ENCODE measurements at places on chromosomes 7 and 10.

- peaks cover 4% of the 10 kb centered on the region for H3K27me3 ChIP-seq
- H3K27ac ChIP-seq: no peak overlapping the region
- DNase-seq: peak; percentile 57
- H3K4me1 ChIP-seq: no peaks in the 10 kb centered on the region
Measured at GRCh38 chr10:50063100-50063499, 4.7 kb upstream of the WASHC2A start.

- H3K4me3 ChIP-seq: no peak overlapping the region
- no peaks in the 10 kb centered on the region for H3K27me3 ChIP-seq
- H3K36me3 ChIP-seq: no peaks in the 10 kb centered on the region
- DNase-seq: no peak
- H3K27ac ChIP-seq: no peak overlapping the region
- no peaks in the 10 kb centered on the region for H3K4me1 ChIP-seq
Measured at GRCh38 chr10:25261110-25261509, 86.3 kb downstream of the GPR158 start.

GRCh38 chr10:93255546-93255945, 181.9 kb downstream of the CYP26A1 start:
- no peak overlapping the region for H3K4me3 ChIP-seq
- H3K36me3 ChIP-seq: no peaks in the 10 kb centered on the region
- H3K27ac ChIP-seq: no peak overlapping the region
- no peak for DNase-seq

- no peak for DNase-seq
- no peaks in the 10 kb centered on the region for H3K36me3 ChIP-seq
- no peaks in the 10 kb centered on the region for H3K27me3 ChIP-seq
- H3K27ac ChIP-seq: no peak overlapping the region
- H3K4me1 ChIP-seq: no peaks in the 10 kb centered on the region
Measured at GRCh38 chr7:88915615-88916014, 120.1 kb upstream of the TEX47 start.

- DNase-seq: peak; percentile 38
- H3K4me3 ChIP-seq: peak overlapping the region; percentile 92
- H3K36me3 ChIP-seq: no peaks in the 10 kb centered on the region
- peaks cover 33% of the 10 kb centered on the region for H3K4me1 ChIP-seq
Measured at GRCh38 chr10:119651514-119652360, 557 bp downstream of the BAG3 start.

GRCh38 chr7:45882465-45882810, 5.8 kb upstream of the IGFBP1 start:
- H3K36me3 ChIP-seq: 0 out of 2 replicates have a peak, but pooled peaks cover 3% of the 10 kb centered on the region
- no peak overlapping the region for H3K27ac ChIP-seq
- peaks cover 14% of the 10 kb centered on the region for H3K27me3 ChIP-seq
- DNase-seq: no peak
- no peaks in the 10 kb centered on the region for H3K4me1 ChIP-seq

- H3K36me3 ChIP-seq: no peaks in the 10 kb centered on the region
- no peaks in the 10 kb centered on the region for H3K27me3 ChIP-seq
- H3K4me1 ChIP-seq: no peaks in the 10 kb centered on the region
- DNase-seq: no peak
- no peak overlapping the region for H3K27ac ChIP-seq
Measured at GRCh38 chr7:92963566-92963965, 127.2 kb upstream of the CDK6 start.

DNA sequence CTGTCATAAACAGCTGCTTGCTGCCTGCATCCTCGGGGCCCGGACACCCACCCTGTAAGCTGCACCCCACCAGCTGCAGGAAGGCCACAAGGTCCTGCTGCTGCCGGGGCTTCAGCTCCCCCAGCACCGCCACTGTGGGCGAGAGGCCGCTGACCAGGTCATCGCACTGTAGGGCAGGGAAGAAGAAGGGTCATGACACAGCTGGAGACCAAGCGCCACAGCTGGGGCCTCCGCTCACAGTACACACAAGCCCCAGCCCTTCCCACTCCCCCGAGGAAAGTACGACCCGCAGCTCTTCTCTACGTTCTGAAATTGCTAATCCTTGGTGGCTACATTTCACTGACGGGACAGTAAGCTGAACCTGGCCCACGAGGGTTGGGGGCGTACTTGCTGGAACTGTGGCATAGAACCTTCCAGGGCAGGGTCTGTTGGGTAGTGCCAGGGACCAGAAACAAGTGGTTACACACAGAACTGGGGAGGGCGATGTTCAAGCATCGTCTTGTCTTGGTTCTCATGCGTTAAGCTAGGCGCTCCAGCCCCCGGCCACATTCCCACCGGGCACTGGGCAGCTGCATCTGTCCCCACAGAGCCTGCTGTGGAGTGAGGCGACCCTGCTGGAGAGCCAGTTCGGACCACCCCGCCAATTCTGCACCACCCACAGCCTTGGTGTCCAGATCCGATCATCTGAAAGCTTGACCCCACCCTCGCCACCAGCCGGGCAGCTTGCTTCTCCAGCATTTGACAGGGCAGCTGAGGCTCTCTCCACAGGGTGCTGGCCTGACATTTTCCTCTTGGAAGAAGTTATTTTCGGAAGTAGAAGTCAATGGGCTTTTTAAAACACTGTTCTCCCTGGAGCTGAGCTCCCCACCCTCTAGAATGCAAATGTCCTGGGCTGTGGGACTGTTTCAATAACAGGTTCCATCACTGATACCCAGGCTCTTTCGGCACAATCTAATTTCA, 50.8 kb downstream of the GSDME start:
- no peak overlapping the region for H3K27ac ChIP-seq
- no peak for DNase-seq
- no peaks in the 10 kb centered on the region for H3K36me3 ChIP-seq
- no peaks in the 10 kb centered on the region for H3K4me1 ChIP-seq

Data from GM23338 (cell line).